Activated T-helper 1 cell treated with anti-CD3 and anti-CD28 coated beads, Interleukin-12 subunit alpha, Interleukin-12 subunit beta, Interleukin-2, Interleukin-4 antibody, amounts not matched to agents 30 ng/mL and 10 ng/mL and 1 ng/mL, durations not matched to agents 14 hours and 24 hours and 36 hours (primary cell): ENCODE measurements at places on chromosomes 6 and 20. TPM values are rescaled to one million over a fixed set of nuclear protein-coding genes. Genes with fewer than 3 reads are reported as not detected.

DNA sequence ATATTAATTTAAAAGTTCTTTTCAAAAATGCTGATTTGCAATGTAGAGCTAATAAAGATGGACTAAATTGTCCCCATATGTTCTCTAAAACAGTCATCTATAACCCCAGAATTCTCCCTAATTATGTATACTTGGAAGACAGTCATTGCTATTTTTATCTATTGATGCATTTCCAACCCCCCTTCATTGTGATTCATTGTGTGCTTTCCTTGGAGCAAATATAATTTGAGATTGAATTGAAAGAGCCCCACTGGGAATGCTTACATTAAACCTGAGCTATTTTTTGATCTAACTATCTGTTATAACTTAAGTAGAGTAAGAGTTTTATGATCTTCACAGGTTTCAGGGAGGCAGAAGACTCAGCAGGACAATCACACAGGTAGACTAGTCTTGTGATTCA lies 73.7 kb upstream of the PTCHD4 start:
- no peak for DNase-seq
- H3K27ac ChIP-seq = no peak overlapping the region
- no peaks in the 10 kb centered on the region for H3K36me3 ChIP-seq

DNA sequence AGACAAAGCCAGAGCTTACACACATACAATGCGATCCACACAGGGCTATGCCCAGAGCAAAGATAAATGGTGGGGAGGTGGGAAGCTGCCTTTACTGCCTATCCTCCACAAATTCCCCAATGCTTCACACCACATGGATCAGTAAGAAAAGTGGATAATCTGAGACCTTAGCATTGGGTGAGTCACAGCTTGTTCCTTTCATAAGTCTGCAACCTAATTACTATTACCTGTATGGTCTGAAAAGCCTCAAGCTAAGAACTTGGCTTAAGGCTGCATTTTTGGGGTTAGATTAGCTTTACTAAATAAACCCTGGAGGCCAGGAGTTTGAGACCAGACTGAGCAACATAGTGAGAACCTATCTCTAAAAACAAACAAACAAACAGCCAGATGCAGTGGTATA lies 66.0 kb upstream of the BTBD3 start:
- no peak overlapping the region for H3K4me3 ChIP-seq
- H3K4me1 ChIP-seq = no peaks in the 10 kb centered on the region
- H3K27me3 ChIP-seq = no peaks in the 10 kb centered on the region
- H3K36me3 ChIP-seq = no peaks in the 10 kb centered on the region
- H3K27ac ChIP-seq = no peak overlapping the region
- no peak for DNase-seq

Gene PAX1
- not detected in 2 replicates for total RNA-seq

DNA sequence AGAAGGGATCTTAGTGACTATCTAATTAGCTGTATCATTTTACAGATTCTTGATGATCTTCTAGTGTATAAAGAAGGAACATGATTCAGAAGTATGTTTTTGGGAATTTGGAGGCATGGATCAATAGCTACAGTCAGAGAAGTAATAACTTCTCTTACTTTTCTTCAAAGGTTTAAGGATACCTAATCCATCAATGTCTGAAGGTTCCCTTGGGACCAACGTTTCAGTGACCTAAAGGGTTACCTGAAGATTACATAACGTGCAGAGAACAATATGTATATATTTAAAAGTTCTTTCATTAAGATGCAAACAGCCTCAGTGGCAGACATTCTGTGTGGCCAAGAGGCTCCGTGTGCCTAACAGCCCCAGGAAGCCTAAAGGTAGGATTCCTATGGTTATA lies 3.2 kb downstream of the HDAC2 start:
- no peak for DNase-seq
- H3K4me1 ChIP-seq = peaks cover 38% of the 10 kb centered on the region
- H3K27ac ChIP-seq = no peak overlapping the region
- H3K27me3 ChIP-seq = peaks cover 4% of the 10 kb centered on the region

- H3K27me3 ChIP-seq = no peaks in the 10 kb centered on the region
- H3K4me1 ChIP-seq = peaks cover 17% of the 10 kb centered on the region
- H3K4me3 ChIP-seq = peak overlapping the region; percentile 15
- no peak overlapping the region for H3K27ac ChIP-seq
- no peaks in the 10 kb centered on the region for H3K36me3 ChIP-seq
- DNase-seq = no peak
These were observed 852 bp upstream of the TFEB start for GRCh38 chr6:41736186-41736733.

Gene GSTA3
- total RNA-seq = not detected in 2 replicates

Gene COL10A1
- total RNA-seq = not detected in 2 replicates

- no peak for DNase-seq
- no peak overlapping the region for H3K4me3 ChIP-seq
- no peaks in the 10 kb centered on the region for H3K4me1 ChIP-seq
- no peaks in the 10 kb centered on the region for H3K36me3 ChIP-seq
- no peak overlapping the region for H3K27ac ChIP-seq
These were observed 307.6 kb downstream of the QKI start for GRCh38 chr6:163721922-163722692.

GRCh38 chr6:159157431-159157830 lies 11.8 kb upstream of the FNDC1 start:
- no peaks in the 10 kb centered on the region for H3K4me1 ChIP-seq
- H3K4me3 ChIP-seq = no peak overlapping the region
- DNase-seq = no peak
- H3K27me3 ChIP-seq = peaks cover 14% of the 10 kb centered on the region
- H3K27ac ChIP-seq = no peak overlapping the region

Gene THEMIS
- 10.6 and 11.3 TPM in 2 replicates for total RNA-seq

- no peak for DNase-seq
- no peaks in the 10 kb centered on the region for H3K27me3 ChIP-seq
- no peaks in the 10 kb centered on the region for H3K4me1 ChIP-seq
- no peak overlapping the region for H3K4me3 ChIP-seq
- H3K36me3 ChIP-seq = peaks cover 1% of the 10 kb centered on the region
- H3K27ac ChIP-seq = no peak overlapping the region
These were observed 291.1 kb downstream of the CLIC5 start for GRCh38 chr6:45724511-45724910.

- H3K4me1 ChIP-seq = no peaks in the 10 kb centered on the region
- no peak for DNase-seq
- no peak overlapping the region for H3K4me3 ChIP-seq
- peaks cover 1% of the 10 kb centered on the region for H3K27me3 ChIP-seq
- H3K36me3 ChIP-seq = no peaks in the 10 kb centered on the region
- H3K27ac ChIP-seq = no peak overlapping the region
These were observed 14.4 kb upstream of the MLIP start for GRCh38 chr6:54096811-54097210.

- no peaks in the 10 kb centered on the region for H3K4me1 ChIP-seq
- peaks cover 8% of the 10 kb centered on the region for H3K27me3 ChIP-seq
- no peak overlapping the region for H3K4me3 ChIP-seq
- H3K27ac ChIP-seq = no peak overlapping the region
- DNase-seq = no peak
These were observed 47.4 kb downstream of the TBPL1 start for GRCh38 chr6:134000443-134000842.

- peaks cover 5% of the 10 kb centered on the region for H3K27me3 ChIP-seq
- no peak overlapping the region for H3K27ac ChIP-seq
- H3K4me1 ChIP-seq = no peaks in the 10 kb centered on the region
- no peak overlapping the region for H3K4me3 ChIP-seq
- no peak for DNase-seq
- H3K36me3 ChIP-seq = no peaks in the 10 kb centered on the region
These were observed 116.9 kb downstream of the TTLL2 start for GRCh38 chr6:167441715-167442206.

Gene ANKRD66
- total RNA-seq = not detected in 2 replicates

Gene TREM2
- total RNA-seq = not detected in 2 replicates

Gene CGA
- not detected in 2 replicates for total RNA-seq

Gene DNMT3B
- total RNA-seq = 0.75 and 0.93 TPM in 2 replicates

- no peak overlapping the region for H3K4me3 ChIP-seq
- peaks cover 9% of the 10 kb centered on the region for H3K27me3 ChIP-seq
- no peak overlapping the region for H3K27ac ChIP-seq
- no peaks in the 10 kb centered on the region for H3K4me1 ChIP-seq
These were observed 236.5 kb upstream of the KCNG1 start for GRCh38 chr20:51259455-51259854.

Gene RBPJL
- total RNA-seq = 0.18 TPM in 1 of 2 replicates, not detected in the other

GRCh38 chr6:54697424-54697823 lies 149.1 kb upstream of the FAM83B start:
- no peak overlapping the region for H3K27ac ChIP-seq
- no peak for DNase-seq
- no peaks in the 10 kb centered on the region for H3K36me3 ChIP-seq
- H3K27me3 ChIP-seq = no peaks in the 10 kb centered on the region

DNA sequence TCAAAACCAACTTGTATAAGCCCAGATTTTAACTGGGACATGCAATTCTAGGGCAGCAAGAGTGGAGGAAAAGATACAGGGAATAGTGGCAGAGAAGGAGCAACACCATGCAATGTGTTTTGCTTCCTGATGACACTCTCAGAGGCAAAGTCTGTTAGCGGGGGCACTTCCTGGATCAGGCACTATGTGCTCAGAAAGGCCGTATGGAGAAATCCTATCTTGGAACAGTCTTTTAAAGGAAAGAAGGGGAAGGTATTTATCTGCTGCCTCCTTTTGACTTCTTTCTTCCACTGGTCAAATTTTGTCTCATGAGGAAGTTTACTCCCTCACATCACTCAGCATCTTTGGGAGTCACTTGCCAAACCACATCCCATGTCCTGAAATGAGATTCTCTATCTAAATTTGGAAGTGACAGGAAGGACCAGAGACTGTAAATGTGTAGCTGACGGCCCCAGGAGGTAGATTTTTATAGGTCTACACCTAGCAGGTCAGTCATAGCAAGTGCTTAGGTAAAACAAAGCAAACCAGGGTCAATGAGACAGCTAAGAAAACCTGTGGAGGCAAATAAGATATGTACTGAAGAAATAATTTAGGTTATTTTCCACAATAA lies 91.7 kb upstream of the ELOVL5 start:
- peaks cover 9% of the 10 kb centered on the region for H3K27me3 ChIP-seq
- H3K4me1 ChIP-seq = peaks cover 25% of the 10 kb centered on the region
- no peak overlapping the region for H3K27ac ChIP-seq
- no peak overlapping the region for H3K4me3 ChIP-seq
- DNase-seq = no peak

- H3K27ac ChIP-seq = no peak overlapping the region
- H3K4me1 ChIP-seq = no peaks in the 10 kb centered on the region
- H3K27me3 ChIP-seq = peaks cover 10% of the 10 kb centered on the region
- no peaks in the 10 kb centered on the region for H3K36me3 ChIP-seq
- H3K4me3 ChIP-seq = no peak overlapping the region
These were observed 18.6 kb upstream of the NT5E start for GRCh38 chr6:85431271-85431670.

DNA sequence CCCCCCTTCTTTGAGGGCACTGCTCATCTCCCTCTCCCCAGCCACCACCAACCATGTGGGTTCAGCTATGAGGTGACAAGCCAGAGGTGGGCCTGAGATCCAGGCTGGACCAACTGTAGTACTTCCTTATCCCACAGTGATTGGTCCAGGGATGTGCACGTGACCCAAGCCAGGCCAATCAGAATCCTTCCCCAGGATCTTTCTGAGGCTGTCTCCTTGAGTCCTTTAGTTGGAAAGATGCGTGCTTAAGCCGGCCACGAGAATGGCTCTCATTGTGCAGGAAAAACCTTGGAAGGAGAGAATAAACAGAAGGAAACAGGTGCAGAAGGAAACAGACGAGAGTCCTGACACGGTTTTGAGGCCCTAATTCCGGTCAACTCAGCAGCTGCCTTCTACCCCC lies 39.2 kb downstream of the ZC3H12D start:
- no peaks in the 10 kb centered on the region for H3K27me3 ChIP-seq
- H3K4me3 ChIP-seq = no peak overlapping the region
- DNase-seq = no peak
- H3K36me3 ChIP-seq = peaks cover 23% of the 10 kb centered on the region
- H3K4me1 ChIP-seq = peaks cover 5% of the 10 kb centered on the region

Gene HLA-G
- 0.91 and 1.6 TPM in 2 replicates for total RNA-seq

DNA sequence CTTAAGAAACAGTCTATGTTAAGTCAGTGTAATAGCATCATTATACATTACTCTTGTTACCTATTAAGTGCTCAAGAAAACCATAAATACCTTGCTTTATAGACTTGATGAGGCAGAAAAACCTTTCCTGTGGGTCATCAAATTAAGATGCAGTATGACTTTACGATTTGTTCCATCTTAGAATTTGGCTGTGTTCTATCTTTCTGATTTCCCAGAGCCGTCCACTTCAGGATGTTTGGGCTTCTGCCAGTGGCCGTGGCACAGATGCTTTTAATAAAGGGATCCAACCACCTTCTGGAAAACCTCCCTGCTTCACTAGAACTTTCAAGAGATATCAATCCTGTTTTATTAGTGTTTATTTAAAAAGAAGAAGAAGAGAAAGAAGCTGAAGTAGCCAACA lies 71.2 kb downstream of the PDE7B start:
- DNase-seq = no peak
- H3K27me3 ChIP-seq = no peaks in the 10 kb centered on the region
- peaks cover 7% of the 10 kb centered on the region for H3K36me3 ChIP-seq
- peaks cover 31% of the 10 kb centered on the region for H3K4me1 ChIP-seq
- H3K27ac ChIP-seq = no peak overlapping the region

Gene KCNG1
- total RNA-seq = 2.8 and 3.1 TPM in 2 replicates

DNA sequence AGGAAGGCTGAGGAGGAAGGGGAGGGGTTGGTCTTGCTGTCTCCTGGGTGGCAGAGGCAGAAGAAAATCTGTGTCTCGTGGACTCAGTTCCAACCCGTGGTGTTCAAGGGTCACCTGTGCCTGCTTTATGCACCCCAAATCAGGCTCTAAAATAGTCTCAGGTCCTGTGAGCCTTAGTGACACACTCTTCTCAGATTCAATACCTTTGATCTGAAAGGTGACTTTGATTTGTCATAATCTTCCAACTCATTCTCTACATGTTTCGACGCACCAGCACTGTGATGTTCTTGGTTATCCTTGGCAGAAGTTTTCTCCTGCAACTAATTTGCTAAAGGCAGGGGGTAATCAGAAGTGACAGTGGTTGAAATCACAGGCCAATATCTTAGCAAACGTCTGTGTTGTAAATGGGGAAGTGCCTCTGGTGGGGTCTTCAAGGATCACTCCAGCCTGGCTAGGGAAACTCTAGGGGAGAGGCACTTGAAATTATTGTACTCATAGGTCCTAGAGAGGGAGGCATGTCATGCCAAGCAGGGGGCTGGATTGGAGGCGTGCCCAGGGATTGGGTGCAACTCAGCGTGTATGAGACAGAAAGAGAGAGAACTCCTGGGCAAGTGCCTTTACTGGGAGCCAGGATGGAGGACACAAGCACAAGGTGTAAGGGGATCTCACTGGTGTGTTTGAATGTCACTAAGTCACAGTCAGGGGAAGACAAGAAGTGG lies 19.0 kb upstream of the PRND start:
- DNase-seq = no peak
- H3K4me1 ChIP-seq = peaks cover 4% of the 10 kb centered on the region
- H3K36me3 ChIP-seq = peaks cover 7% of the 10 kb centered on the region
- no peak overlapping the region for H3K4me3 ChIP-seq
